ENCODE measurements at places on chromosomes 2 and 18. TPM values are rescaled to one million over a fixed set of nuclear protein-coding genes. Genes with fewer than 3 reads are reported as not detected.

The SOWAHC gene
- total RNA-seq: 10.7 TPM

GRCh38 chr2:63059793-63060471, 9.3 kb downstream of the OTX1 start:
- peak; percentile 42 for DNase-seq

DNA sequence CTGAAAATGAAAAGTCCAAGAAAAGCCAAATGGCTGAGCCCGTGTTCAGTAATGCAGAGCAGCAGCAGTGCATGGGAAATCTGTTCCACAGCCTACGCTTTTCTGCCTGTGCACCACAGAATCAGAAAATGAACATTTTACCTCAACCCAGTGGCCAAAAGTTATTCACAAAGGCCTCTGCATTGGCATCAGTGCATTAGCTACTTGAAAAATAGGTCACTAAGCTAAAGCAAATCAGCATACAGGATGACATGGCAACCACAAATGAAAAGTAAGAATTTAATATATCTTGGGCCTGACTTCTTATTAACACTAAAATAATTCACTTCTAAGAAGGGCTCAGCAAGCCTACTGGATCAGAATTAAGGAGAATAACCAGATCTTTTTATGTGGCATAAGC, 1145.3 kb upstream of the CHAC2 start:
- no peak for DNase-seq

DNA sequence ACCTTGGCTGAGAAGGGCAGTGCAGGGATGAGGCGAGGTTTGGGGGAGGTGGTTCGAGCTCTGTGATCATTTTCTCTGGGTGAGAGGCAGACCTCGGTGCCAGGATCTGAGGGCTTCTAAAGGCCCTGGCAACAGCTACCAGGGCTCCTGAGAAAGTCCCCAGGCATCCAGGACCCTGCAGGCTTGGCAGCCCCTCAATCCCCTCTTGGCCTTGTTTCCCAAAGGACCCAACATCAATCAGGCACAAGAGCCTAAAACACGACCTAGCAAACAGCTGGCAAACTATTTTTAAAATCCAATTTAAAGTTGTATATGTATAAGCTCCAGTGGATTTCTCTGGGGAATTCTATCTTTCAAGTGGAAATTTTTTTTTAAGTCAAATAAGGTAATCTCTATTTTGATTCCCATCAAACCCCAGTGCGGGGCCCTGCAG, 15.0 kb upstream of the MAT2A start:
- no peak for DNase-seq

- DNase-seq: no peak
Measured at GRCh38 chr18:75089748-75090327, 119.1 kb downstream of the PTGR3 start.

DNA sequence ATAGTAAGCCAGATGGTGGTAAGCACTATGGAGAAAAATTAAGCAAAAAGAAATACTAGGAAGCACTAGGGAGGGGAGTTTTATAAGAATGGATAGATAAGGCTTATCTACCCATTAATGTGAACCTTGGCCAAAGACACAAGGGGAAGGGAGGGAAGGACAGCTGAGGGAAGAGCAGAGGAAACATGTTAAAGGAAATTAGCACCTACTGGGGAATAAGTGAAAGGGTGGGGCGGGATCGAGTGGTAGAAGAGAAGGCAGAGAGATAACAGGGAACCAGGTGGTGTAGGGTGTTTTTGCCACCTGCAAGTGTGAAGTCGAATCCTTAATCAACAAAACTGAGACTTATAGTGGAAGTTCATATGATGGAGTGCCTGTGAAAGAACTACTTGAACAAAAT, 1.7 kb downstream of the UNC80 start:
- no peak for DNase-seq

- DNase-seq: no peak
Measured at GRCh38 chr2:215010390-215010789, 128.0 kb downstream of the ABCA12 start.

- peak; percentile 78 for DNase-seq
Measured at GRCh38 chr2:54545702-54546450, 89.7 kb downstream of the SPTBN1 start.
